ENCODE measurements at places on chromosomes 16 and 17.
A peak's percentile ranks its signal among the peaks of the same experiment; 100 is the strongest.

DNA sequence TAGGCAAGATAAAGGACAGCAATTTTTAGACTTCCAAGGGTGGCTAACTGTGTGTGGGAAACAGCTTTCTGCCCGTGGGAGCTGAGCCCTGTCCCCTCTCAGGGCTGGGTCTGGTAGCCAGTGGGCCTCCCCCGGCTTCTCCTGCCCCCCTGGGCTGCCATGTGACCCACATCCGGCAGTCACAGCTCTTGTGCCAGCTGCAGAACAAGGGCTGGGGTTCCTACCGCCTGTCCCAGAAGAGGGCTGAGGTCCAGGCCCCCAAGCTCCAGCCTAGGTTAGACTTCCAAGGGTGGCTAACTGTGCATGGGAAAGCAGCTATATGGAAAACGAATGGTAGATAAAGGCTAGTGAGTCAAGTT is 6.1 kb downstream of the GAST start:
- DNase-seq: no peak

GRCh38 chr17:71118039-71118438 is 948.7 kb downstream of the KCNJ2 start:
- no peak for DNase-seq

DNA sequence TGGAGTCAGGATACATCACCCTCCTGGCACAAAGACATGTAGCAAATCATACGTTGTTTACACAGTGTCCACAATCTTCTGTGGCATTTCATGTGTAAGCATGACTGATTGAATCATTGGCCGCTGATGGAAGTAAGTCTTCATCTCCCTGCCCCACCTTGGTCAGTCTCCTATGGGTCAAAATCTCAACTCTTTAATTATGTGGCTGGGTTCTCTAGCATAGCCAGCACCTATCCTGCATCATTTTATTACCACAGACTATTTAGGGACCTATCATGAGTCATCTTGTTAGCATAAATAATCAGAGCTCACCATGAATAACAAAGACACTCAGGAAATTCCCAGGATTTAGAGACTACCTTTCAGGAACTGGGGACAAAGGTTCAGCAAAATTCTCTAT is 15.9 kb downstream of the TANC2 start:
- no peak for DNase-seq

DNA sequence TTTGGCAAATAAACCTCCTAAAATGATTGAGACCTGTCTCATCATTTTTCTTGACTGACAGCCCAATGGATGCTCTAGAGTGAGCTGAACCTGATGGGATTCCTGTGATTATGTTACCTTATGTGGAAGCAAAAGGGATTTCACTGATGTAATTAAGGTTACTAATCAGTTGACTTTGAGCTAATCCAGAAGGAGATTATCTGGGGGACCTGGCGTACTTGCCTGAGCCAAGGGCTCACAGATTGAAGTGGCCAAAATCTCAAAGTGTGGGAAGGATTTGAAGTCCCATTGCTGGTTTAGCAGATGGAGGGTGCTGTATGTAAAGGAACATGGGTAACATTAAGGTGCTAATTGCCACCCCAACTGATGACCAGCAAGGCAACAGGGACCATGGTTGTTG is 214.0 kb downstream of the CPPED1 start:
- no peak for DNase-seq

DNA sequence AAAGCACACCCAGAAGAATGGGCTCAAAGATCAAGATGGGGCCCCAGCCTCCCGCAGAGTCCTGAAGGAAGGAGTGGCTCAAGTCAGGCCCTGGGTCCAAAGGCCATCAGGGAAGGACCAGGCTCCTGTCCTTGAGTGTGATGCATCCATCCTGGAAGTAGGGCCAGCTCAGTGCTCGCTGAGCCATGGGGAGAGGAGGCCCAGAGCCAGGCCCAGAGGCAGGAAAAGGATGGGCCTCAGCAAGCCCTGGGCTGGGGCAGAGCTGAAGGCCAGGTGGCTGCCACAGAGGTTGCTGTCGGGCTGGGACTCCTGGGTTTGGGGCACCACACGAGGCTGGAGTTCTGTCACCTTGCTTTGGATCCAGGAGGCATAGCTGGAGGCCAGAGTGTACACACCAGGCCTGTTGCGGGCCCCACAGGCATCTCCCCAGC is 3.7 kb downstream of the PRSS8 start:
- no peak for DNase-seq

DNA sequence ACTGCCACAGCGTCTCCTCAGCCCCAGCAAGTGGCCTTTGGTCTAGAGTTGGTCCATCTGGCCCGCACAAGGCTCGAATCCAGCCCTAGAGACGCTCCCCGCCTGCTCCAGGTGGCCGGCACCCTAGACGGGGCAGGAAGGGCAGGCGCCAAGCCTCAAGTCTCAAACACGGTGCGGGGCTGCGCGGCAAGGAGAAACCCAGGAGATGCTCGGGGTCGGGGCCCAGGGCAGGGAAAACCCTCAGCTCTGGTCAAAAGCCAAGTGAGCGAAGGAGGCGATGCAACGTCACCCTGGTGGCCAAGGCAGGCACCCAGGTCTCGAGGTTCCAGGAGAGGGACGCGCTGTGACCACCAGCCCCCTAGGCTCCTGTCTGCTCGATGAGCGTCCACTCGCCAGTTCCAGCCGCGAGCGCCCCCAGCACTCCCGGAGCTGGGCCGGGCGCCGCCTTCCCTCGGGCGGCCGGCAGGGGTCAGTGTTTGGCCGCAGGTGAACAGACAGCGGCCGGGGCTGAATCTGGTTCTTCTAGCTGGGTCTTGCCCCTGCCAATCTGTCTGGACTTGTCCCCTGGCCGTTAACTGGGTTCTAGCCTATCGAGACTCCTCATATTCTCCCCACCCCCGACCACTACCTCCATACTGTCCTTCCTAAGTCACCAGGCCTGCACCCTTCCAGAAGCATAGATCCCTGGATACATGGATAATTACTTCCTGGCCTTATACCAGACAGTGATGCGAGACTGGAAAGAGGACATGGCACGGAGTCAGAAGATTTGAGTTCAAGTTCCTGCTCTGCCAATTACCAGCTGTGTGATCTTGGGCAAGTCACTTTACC is 44.0 kb downstream of the PRAC1 start:
- peak; percentile 94 for DNase-seq

GRCh38 chr17:50843150-50843905 is 7.9 kb downstream of the WFIKKN2 start:
- peak; percentile 45 for DNase-seq

GRCh38 chr17:60766778-60767190 is 89.1 kb downstream of the BCAS3 start:
- no peak for DNase-seq

DNA sequence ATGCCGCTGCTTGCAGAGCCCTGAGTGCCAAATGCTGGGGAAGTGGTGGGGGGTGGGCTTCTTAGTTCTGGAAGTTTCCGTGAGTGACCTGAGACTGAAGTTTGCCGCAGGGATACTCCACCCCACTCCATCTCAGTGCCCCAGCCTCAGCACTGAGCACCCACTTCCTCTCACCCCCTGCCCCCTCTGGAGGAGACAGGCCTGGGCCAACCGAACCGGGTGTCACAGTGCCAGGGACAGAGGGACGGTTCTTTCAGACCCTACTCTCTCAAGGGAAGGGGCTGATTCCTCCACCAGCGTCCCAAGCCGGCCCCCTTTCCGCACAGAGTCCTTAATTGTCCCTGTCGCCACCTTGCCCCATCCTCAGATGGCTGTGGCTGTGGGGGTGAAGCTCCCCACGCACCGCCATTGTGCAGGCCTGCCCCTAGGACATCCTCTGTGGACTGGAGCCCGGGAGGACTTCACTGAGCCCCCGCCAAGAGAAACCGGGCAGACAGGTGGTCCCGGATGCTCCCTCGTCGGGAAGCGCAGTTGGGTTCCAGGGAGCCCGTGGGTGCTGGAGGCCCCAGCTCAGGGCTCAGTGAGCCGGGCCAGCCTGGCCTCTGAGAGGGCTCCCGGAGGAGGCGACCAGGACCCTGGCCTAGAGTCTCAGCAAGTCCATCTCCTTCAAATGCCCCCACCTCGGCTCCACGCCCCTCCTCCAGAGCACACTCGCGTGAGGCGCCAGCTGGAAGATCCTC is 1.6 kb upstream of the KREMEN2 start:
- DNase-seq: peak; percentile 65

DNA sequence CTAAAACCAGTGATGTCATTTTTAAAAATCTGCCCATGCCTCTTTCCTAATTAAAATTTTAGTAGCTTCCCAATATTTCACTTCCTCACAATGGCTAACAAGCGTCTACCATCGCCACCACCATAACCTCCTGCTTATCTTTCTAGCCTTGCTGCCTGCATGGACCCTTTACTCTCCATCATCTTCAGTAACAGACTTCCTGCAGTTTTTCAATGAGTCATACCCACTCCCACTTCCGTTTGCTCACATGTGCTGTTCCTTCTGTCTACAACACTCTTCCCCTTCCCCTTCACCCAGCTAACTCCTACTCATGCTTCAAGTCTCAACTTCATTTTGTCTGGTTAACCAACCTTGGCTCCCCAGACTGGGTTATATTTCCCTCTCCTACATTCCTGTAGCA is 12.8 kb upstream of the SKAP1 start:
- no peak for DNase-seq

DNA sequence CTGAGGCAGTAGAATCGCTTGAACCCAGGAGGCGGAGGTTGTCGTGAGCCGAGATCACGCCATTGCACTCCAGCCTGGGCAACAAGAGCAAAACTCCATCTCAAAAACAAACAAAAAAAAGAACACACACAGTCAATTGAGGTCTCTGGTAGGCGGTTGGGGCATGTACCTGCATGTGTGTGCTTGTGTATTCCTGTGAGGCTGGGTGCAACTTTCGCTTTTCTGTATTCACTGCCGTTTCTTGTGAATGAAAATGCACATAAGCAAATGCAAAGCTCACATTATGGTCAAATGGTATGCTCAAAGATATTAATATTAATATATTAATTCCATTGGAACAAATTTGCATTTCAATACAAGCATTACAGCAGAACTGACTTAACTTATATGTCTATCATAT is 20.9 kb downstream of the HS3ST3A1 start:
- DNase-seq: no peak

DNA sequence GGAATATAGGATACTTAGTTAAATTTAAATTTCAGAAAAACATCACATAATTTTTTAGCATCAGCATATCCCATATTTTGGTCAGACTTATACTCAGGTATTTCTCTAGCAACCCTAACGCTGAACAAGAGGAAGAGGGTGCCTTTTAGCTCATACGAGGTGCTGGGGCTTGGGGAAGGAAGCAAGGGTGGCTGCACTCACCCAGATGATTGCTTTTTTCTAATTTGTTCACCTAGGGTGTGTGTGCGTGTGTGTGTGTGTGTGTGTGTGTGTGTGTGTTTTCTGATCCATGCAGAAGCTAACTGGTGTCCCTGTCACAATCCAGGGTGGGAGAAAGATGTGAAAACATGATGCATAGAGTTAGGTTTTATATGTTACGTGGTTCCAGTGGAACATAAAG is 81.2 kb downstream of the WNT3 start:
- DNase-seq: no peak

- DNase-seq: no peak
Observed at GRCh38 chr17:74800531-74800930, 24.4 kb upstream of the NAT9 start.

DNA sequence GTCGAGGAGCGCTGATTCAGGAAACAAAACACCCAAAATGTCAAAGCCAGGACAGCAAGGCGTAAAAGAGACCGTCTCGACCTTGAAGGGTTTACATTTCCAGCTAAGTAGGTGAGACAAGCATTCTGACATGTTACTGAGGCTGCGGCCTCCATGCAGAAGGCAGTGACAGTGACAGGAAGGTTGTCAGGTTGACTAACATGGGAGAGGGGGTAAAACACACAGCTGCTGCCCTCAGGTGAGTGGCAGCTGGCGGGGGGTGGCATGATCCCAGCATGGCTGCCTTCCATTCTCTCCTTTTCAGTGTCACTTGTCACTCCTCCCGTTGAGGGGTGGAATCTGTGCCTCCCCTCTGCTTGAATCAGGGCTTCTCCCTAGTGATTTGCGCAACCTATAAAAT is 31.9 kb upstream of the CRHR1 start:
- DNase-seq: no peak

Measured in ecto neural progenitor cell (in vitro differentiated cells).